Muscle of back (tissue), 13 donors: ENCODE measurements at places on chromosomes 11 and 22. TPM values are rescaled to one million over a fixed set of nuclear protein-coding genes. Genes with fewer than 3 reads are reported as not detected.

DNA sequence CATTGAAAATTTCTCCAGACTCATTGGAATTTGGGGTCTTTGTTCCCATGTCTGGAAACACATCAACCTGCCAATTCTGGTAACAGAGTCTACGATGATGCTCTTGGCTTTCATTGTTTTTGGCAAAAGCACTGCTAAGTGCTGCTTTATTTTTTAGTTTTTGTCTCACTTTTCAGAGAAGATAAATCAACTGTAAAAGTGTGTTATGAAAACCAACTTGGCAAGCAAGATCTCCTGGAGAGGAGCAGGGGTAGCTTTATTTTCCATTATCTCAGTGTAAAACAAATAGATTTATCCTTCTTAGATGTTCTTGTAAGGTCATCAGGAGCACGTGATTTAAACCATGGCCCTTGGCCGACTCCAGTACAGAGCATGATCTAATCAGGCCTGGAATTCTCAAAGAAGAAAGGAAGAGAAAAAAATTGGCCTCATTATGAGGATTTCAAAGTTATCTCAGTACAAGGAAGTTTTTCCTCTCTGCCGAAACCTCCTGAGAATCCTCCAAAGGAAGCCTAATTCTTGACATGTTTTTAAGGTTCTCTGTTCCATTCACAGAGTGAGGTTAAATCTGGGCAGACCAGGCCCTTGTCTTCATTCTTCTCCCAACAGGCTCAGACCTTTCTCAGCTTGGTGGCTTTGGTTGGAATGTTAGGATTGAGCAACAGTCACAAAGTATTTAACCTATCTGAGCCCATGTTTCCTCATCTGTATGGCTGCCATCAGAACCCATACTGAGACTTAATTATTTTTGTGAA is 16.4 kb upstream of the PAMR1 start:
- peak; percentile 90 for DNase-seq

DNA sequence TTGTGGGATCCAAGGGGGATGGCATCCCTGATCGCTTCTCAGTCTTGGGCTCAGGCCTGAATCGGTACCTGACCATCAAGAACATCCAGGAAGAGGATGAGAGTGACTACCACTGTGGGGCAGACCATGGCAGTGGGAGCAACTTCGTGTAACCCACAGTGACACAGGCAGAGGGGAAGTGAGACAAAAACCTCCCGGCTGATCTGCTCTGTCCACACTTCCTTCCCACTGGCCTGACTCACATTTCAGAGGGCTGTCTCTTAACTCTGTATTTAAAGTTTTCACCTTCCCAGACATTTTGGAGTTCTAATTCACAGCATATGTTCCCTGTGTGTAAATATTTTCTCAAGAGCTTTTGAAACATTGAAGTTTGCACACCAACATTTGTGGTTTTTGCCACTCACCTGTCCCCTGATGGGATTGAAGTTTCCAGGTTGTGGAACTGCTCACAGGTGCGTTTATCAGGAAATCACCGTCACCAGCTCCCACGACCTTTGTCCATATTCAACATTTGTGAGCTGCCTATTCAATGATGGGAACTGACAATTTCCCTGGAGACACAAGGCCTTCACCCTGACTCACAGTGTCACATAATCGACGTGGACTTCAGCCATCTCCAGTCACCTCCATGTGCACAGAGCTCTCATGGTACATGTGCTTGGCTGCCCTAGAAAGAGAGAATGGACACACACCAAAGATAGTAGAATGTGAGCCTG is 99.2 kb downstream of the VPREB1 start:
- no peak for DNase-seq

DNA sequence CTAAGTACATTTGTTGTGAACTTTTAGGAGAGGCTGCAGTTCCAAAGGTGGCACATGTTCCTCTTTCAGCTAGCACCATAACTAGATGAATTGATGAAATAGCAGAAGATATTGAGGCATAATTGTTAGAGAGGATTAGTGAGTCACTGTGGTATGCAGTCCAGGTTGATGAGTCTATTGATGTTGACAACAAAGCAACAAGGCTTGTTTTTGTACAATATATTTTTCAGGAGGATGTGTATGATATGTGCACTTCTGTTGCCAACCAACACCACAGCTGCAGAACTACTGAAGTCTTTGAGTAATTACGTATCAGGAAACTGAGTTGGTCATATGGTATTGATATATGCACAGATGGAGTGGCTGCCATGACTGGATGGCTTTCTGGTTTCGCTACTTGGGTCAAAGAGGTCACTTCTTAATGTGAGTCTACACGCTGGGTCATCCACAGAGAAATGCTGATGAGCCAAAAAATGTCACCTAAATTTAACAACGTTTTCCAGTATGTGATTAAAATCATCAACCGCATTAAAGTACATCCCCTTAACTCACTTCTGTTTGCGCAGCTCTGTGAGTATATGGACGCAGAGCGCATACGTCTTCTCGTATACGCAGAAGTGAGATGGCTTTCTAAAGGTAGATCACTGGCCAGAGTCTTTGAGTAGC is 261.3 kb upstream of the ANO5 start:
- DNase-seq, result no peak

- no peak for DNase-seq
Measured at GRCh38 chr11:1784761-1785650, 21.3 kb upstream of the CTSD start.

The SCGB1C1 gene
- polyA plus RNA-seq, result not detected

- DNase-seq, result no peak
Measured at GRCh38 chr22:44341431-44342346, 28.9 kb upstream of the SHISAL1 start.

DNA sequence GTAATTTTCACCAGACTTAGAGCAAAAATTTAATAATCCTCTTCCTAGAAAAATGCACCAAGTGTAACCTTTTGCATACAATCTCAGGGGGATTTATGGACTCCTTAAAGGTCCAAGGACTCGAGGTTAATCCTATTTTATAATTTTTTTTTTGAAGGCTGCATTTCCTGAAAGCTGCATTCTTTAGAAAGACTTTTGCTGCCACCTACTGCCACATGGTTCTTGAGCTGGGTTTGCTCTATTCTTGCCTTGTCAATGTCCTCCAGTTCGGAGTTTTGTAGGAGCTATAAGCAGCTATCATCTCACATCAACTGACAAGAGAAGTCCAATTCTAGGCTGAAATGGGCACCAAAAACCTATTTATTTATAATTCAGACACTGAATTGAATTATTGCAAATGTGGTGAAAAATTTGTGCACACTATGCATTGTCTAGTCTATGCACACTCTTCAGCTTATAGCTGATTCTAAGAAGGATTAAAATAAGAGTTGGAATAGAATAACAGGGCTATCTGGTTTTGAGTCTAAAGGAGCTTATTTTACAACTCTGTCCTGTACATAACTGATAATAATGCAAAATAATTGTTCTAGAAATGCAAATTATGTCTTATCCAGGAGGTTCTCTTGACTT is 31.3 kb downstream of the TRAF6 start:
- peak; percentile 65 for DNase-seq

The OR52L1 gene
- polyA plus RNA-seq, result not detected

The SLC2A11 gene
- polyA plus RNA-seq, result 5.0 TPM

The GUCY1A2 gene
- polyA plus RNA-seq, result 9.9 TPM

The SCN3B gene
- 38.6 TPM for polyA plus RNA-seq

The OR5A1 gene
- polyA plus RNA-seq, result not detected

DNA sequence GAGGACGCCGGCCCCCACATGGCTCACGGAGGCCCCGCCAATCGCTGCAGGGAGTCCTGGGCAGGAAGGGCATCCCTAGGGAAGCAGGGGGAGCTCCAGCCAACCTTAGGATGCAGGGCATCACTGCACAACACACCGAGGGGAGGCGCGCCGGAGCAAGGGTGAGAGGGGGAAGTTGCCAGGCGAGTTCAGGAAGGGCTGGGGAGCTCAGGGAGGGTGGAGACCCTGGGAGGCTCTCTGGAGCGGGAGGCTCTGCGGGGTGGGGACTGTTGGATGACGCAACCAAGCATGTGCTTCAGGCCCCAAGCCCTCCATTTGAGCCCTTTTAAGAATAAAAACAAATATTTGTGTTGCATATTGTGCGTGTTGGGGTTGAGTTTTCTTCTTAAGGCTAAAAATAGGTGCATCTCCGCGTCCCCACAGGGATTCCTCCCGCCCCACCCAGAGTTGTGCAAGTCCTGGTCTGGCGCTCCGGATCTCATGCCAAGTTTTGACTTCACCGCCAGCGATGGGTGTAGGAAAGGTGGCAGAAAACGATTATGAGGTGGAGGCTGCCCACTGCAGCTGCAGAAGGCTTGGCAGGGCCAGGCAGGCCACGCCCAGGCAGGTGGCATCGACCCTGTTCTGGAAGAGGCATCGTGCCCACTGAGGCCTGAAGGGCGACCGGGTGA is 65.2 kb downstream of the WNT7B start:
- DNase-seq, result no peak
